ENCODE measurements at places on chromosomes 12 and 14. TPM values are rescaled to one million over a fixed set of nuclear protein-coding genes. Genes with fewer than 3 reads are reported as not detected.

DNA sequence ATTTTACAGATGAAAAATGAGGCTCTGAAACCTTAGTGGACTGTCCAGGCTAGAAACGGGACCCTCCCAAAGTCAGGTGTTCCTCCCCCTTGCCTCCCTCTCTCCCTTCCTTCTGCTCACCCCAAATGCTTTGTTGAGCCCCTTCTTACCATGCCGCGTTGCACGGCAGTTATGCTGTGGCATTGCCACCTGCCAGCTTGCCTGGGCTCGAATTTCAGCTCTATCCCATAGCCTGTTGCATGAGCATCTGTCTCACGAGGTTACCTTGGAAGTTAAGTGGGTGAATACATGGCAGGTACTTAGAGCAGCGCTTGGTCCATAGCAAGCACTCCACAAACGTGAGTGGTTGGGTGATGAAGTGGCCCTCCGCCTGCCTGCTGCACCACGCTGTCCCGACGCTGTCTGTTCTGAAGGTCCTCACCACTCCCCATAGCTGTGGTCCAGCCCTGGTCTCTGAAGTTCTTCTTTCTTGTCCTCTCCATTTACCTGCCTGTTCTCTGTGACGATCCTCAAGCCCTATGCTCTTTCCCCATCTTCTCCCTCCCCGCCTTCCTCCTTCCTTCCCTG is 269.9 kb downstream of the CACNA1C start:
- peaks cover 19% of the 10 kb centered on the region for H3K27me3 ChIP-seq
- no peak overlapping the region for H3K27ac ChIP-seq
- peaks cover 8% of the 10 kb centered on the region for H3K36me3 ChIP-seq
- peaks cover 20% of the 10 kb centered on the region for H3K4me1 ChIP-seq
- H3K4me3 ChIP-seq, result no peak overlapping the region
- DNase-seq, result no peak

DNA sequence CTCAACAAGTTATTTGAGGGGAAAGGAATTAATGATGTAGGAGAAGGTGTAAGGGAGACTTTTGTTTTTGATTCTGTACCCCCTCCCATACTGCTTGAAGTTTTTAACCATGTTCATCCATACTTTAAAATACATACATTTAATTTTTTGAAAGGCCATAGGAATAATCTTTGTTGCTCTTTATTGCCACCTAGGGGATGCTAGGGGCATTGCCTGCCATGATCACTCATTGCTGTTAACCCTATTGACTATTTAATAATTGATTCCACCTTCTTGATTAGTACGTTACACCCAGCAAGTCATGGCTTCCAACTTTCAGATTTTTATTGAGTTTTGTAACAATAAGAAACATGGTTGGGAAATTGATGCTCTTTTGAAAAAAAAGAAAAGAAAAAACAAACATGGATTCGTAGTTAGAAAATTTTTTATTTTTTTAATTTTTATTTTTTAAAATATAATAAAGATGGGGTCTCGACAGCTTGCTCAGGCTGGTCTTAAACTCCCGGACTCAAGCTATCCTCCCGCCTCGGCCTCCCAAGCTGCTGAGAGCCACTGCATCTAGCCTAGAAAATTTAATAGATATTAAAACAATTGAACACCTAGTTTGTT is 8.5 kb upstream of the PRKAB1 start:
- H3K27me3 ChIP-seq, result peaks cover 15% of the 10 kb centered on the region
- no peak overlapping the region for H3K4me3 ChIP-seq
- no peak for DNase-seq
- H3K27ac ChIP-seq, result no peak overlapping the region
- H3K36me3 ChIP-seq, result no peaks in the 10 kb centered on the region

- H3K4me3 ChIP-seq, result no peak overlapping the region
- peaks cover 12% of the 10 kb centered on the region for H3K4me1 ChIP-seq
- H3K27me3 ChIP-seq, result peaks cover 41% of the 10 kb centered on the region
- H3K36me3 ChIP-seq, result peaks cover 7% of the 10 kb centered on the region
These were observed 2.3 kb downstream of the CRACR2A start for GRCh38 chr12:3750616-3751015.

DNA sequence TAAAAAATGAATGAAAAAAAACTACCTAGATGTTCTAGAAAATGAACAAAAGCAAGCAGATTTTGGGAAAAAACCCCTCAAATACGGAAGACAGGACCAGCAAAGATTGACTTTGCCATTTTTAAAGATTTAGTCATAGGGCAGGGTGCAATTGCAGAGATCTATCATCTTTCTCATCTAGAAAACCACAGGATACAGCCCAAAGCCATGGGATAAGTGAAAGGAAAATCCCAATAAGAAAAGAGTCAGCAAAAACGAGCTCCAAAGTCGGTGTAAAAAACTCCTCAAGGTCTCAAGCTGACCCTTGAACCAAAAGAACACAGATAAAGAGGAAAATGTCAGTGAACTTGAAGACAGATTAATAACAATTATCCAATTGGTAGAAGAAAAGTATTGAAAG is 28.0 kb downstream of the CEP290 start:
- no peak overlapping the region for H3K4me3 ChIP-seq
- H3K4me1 ChIP-seq, result no peaks in the 10 kb centered on the region
- H3K27me3 ChIP-seq, result no peaks in the 10 kb centered on the region
- H3K36me3 ChIP-seq, result peaks cover 32% of the 10 kb centered on the region

DNA sequence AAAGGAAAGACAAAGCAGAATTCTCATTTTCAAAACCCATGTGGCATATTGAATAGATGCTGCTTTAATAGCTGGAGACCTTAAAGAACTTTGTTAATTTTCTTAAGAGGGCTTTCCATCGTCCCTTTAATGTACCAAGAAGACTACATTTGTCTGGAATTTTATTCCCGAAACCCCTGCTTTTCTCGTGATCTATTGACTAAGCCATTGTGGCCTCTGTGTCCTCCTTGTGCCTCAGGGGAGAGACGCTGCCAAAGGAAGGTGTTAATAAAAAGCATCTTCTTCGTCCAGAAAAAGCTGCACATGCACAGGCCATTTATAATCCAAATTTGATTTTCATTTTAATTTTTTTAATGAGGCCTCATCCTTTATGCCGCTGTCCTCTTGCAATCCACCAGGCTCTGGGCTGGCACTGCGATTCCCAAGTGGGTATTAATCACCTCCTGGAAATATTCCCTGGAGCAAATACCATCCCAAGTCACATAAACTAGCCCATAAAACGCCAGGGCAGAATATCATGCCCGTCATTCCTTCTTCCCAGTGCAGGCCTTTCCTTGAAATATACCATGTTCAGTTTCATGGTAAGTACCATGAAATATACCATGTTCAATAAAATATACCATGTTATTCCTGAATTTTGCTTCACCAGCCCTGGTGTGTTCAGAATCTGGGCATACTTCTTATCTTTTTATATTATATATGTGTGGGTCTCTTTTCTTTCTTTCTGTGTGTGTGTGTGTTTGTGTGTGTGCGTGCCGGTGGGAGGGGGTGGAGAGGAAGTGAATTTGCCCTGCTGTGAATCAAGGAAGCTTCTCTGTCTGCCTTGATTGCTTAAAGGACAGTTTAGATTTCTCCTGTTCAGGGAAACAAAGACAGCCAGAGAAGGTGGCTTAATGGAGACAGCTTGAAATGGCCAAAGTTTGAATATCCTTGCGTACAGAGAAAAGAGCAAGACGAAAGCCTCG is 147.6 kb downstream of the PHETA1 start:
- H3K27me3 ChIP-seq, result peaks cover 5% of the 10 kb centered on the region
- H3K36me3 ChIP-seq, result no peaks in the 10 kb centered on the region

DNA sequence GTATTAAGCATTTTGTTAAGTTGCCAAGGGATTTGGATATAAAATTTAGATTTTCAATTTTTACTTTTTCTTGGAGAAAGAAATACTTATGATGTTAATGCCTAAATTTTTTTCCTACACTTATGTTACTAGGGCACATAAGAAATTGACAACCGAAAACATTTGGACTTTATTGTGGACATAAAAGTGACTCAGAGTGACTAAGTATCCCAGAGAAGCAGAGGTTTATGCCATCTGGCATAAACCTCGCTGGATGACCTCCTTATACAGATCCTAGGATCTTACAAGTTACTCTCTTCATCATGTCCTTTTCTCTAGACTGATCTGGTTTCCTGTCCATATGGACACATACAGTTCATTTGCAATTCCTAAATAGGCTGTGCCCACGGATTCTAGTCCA is 89.8 kb downstream of the RERG start:
- DNase-seq, result no peak
- H3K4me3 ChIP-seq, result no peak overlapping the region
- H3K27me3 ChIP-seq, result peaks cover 3% of the 10 kb centered on the region
- H3K36me3 ChIP-seq, result peaks cover 17% of the 10 kb centered on the region
- no peaks in the 10 kb centered on the region for H3K4me1 ChIP-seq
- no peak overlapping the region for H3K27ac ChIP-seq

DNA sequence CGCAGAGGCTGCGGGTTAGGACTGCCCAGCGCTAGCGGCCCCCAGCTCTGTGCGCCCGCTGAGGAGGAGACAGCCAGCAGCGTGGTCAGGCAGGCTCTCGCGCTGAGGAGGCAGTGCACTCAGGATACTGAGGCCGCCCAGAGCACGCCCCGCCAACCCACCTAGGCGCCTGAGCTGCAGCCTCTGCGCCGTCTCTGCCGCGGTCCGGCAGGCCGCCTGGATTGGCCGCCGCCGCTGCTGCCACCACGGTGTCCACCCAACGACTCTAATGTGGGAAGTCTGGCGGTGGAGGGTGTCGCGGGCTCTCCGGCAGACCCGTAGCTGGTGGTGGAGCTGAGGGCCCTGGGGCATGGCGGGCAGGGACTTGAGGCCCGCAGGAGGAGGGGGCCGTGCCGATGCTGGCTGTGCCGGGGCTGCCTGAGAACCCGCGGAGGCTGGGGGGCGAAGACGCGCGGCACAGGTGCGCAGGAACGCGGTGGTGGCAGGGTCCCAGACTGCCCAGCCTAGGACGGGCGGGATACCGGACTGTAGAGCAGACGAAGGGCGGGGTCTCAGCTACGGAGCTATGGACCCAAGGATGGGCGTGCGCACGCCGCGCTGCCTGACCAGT is 69.9 kb downstream of the ASCL4 start:
- no peak for DNase-seq
- no peaks in the 10 kb centered on the region for H3K4me1 ChIP-seq
- H3K36me3 ChIP-seq, result no peaks in the 10 kb centered on the region

DNA sequence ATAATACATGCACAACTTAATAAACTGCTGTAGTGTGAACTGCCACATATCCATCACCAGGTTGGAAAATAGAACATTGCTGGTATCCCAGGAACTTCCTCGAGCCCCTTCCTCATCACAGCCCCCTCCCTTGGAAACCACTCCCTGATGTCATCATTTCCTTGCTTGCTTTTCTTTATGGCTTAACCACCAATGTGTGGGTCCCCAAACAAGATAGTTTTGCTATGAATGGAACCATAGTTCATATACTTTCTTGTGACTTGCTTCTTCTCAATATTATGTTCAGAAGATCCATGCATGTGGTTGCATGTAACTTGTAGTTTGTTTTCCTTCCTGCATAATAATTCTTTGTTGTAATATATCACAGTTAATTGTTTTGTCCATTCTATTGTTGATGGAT is 8.9 kb upstream of the WNT5B start:
- DNase-seq, result no peak
- H3K36me3 ChIP-seq, result peaks cover 17% of the 10 kb centered on the region
- no peak overlapping the region for H3K27ac ChIP-seq
- peaks cover 31% of the 10 kb centered on the region for H3K27me3 ChIP-seq

DNA sequence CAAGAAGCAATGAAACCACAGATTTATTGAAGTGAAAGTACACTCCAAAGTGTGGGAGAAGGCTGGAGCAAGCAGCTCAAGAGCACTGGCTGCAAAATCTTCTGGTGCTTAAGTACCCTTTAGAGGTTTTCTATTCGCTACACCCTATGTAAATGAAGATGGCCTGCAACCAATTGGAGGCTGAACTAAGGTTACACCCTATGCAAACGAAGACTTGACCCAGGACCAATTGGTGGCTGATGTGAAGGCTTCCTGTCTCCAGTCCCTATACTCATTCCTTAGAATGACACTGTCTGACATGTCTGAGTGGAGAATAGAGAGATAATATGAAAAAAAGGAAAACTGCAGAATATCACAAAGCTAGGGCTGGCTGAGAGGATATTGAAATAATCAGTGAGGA is 57.2 kb downstream of the ALG10B start:
- no peak overlapping the region for H3K27ac ChIP-seq
- no peaks in the 10 kb centered on the region for H3K36me3 ChIP-seq
- no peaks in the 10 kb centered on the region for H3K27me3 ChIP-seq
- no peaks in the 10 kb centered on the region for H3K4me1 ChIP-seq
- no peak overlapping the region for H3K4me3 ChIP-seq

DNA sequence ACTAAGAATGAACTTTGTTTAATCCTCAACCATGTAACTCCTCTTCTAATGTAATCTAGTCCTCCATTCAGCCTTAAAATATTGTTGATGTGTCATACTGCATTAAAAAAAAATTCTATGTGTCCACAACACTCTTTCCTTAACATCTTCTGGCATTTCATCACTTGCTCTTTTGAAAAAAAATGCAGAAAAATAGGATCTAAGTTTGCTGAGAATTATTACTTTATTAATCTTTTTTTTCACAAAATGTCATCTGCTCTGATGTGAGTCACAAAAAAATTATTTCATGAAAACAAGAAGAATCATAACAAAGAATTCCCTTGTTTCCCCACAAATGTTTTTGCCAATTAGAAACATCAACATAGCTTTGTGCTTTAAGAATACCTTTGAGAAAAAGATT is 410.1 kb upstream of the MGAT4C start:
- H3K4me3 ChIP-seq, result no peak overlapping the region
- H3K27ac ChIP-seq, result no peak overlapping the region
- H3K27me3 ChIP-seq, result no peaks in the 10 kb centered on the region
- DNase-seq, result no peak
- H3K4me1 ChIP-seq, result peaks cover 14% of the 10 kb centered on the region

DNA sequence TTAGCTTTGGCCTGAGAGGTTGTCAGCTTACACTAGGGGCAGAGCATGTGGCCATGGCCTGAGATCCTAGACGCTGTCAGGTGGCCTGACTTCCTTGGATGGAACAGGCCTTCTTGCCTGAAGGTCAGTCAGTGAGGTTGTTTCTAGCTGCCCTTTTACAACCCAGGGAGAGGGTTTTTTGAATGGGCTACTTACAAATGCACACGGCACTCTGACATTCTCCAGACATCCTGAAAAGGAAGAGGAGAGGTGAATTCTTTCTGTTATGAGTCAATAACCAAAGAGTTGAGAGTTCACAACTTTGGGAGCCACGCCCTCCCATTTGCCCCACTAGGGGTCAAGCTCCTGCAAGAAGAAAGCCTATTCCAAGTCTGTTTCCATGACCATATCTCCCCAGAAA is 7.8 kb downstream of the KRT76 start:
- no peaks in the 10 kb centered on the region for H3K36me3 ChIP-seq
- no peaks in the 10 kb centered on the region for H3K4me1 ChIP-seq
- no peak overlapping the region for H3K27ac ChIP-seq
- H3K27me3 ChIP-seq, result peaks cover 33% of the 10 kb centered on the region

- no peak for DNase-seq
- H3K4me3 ChIP-seq, result no peak overlapping the region
- no peaks in the 10 kb centered on the region for H3K27me3 ChIP-seq
- H3K4me1 ChIP-seq, result peaks cover 64% of the 10 kb centered on the region
- H3K27ac ChIP-seq, result no peak overlapping the region
These were observed 10.9 kb downstream of the CCDC85C start for GRCh38 chr14:99592933-99593753.

- H3K4me3 ChIP-seq, result no peak overlapping the region
- no peak overlapping the region for H3K27ac ChIP-seq
- peaks cover 6% of the 10 kb centered on the region for H3K27me3 ChIP-seq
- no peaks in the 10 kb centered on the region for H3K36me3 ChIP-seq
These were observed 164.7 kb downstream of the ADGRD1 start for GRCh38 chr12:131118371-131118770.

SYNDIG1L gene
- 0.71 TPM for total RNA-seq

RIMKLB gene
- total RNA-seq, result 59.8 TPM

FGF6 gene
- total RNA-seq, result not detected

All from type B pancreatic cell (in vitro differentiated cells).